ENCODE measurements at places on chromosomes 3 and 15.

GRCh38 chr15:86493884-86494283, 414.2 kb downstream of the AGBL1 start:
- DNase-seq, result no peak

- DNase-seq, result no peak
Observed at GRCh38 chr15:50675535-50676144, 11.0 kb downstream of the TRPM7 start.

- DNase-seq, result no peak
Observed at GRCh38 chr3:59704292-59704691, 654.5 kb upstream of the CFAP20DC start.

- DNase-seq, result no peak
Observed at GRCh38 chr3:143677430-143677829, 170.8 kb downstream of the SLC9A9 start.

GRCh38 chr3:127237835-127238234, 44.9 kb downstream of the PRR23E start:
- DNase-seq, result no peak

- no peak for DNase-seq
Observed at GRCh38 chr15:80567721-80568157, 127.4 kb upstream of the ABHD17C start.

- no peak for DNase-seq
Observed at GRCh38 chr15:57551715-57552677, 39.7 kb upstream of the MYZAP start.

GRCh38 chr3:124261306-124261705, 269.4 kb upstream of the ROPN1 start:
- DNase-seq, result no peak

DNA sequence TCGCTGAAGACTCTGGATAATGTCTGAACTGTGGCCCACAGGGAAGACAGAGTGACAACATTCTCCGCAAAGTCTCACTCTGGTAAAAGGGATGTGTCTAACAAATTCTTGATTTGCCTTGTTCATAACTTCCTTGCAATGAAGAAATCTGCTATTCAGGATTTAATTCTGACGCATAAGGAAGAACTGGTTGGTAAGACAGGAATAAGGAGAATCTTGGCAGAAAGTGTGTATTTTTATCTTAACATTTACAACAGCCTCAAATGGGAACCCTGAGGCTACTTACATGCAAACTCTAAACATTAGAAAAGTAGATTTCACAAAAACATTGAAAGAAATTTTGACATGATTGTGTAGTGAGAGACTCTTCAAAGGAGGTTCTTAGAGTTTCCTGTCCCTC, 10.8 kb upstream of the PLD1 start:
- DNase-seq, result no peak

- peak; percentile 57 for DNase-seq
Observed at GRCh38 chr15:57100136-57100539, 181.7 kb downstream of the TCF12 start.

DNA sequence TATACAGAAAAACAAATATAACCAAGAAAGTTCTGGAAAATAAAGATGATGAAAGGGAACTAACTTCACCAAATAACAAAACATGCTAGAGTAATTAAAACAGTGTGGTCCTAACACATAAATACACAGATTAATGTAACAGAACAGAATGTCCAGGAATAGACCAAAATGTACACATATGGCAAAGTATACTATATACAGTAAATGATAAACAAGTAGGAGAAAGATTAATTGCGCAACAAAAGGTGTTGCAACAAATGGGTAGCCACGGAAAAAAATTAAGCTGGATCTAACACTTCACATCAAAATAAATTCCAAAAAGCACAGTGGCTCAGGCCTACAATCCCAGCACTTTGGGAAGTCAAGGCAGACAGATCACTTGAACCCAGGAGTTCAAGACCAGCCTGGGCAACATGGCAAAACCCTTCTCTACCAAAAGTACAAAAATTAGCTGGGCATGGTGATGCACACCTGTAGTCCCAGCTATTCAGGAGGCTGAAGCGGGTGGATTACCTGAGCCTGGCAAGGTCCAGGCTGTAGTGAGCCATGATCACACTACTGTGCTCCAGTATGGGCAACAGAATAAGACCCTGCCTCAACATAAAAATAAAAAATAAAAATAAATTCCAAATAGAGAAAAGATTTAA, 19.8 kb downstream of the SCAP start:
- no peak for DNase-seq

GRCh38 chr3:15010664-15011063, 54.5 kb downstream of the MRPS25 start:
- no peak for DNase-seq

GRCh38 chr3:107794664-107795443, 272.1 kb downstream of the BBX start:
- no peak for DNase-seq

- no peak for DNase-seq
Observed at GRCh38 chr3:59280113-59280512, 230.3 kb upstream of the CFAP20DC start.

DNA sequence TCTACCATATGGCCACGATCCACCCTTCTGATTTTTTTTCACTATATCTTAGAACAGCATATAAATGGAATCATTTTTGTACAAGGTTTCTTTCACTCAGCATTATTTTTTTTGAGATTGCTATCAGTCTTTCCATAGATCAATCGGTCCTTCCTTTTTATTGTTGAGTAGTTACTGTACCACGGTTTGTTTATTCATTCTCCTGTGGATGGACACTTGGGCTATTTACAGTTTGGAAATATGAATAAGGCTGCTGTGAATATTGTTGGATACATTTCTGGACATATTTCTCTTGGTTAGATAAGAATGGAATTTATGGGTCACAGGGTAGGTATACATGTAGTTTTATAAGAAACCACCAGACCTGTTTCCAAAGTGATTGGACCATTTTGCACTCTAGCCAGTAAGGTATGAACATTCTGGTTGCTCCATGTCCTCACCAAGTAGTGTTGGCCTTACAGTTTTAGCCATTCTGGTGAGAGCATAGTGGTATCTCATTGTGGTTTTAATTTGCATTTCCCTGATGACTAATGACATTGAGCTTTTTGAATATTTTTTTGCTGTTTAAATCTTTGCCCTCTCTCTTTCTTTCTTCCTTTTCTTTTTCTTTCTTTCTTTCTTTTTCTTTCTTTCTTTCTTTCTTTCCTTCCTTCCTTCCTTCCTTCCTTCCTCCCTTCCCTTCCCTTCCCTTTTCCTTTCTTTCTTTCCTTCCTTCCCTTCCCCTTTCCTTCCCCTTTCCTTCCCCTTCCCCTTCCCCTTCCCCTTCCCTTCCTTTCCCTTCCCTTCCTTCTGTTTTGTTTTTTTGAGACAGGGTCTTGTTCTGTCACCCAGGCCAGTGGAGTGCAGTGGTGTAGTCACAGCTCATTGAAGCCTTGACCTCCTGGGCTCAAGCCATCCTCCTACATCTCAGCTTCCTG, 49.2 kb downstream of the LRRK1 start:
- DNase-seq, result no peak

GRCh38 chr3:29354894-29355293, 74.0 kb downstream of the RBMS3 start:
- DNase-seq, result no peak

GRCh38 chr3:17151598-17152373, 267.0 kb downstream of the PLCL2 start:
- DNase-seq, result peak; percentile 52

DNA sequence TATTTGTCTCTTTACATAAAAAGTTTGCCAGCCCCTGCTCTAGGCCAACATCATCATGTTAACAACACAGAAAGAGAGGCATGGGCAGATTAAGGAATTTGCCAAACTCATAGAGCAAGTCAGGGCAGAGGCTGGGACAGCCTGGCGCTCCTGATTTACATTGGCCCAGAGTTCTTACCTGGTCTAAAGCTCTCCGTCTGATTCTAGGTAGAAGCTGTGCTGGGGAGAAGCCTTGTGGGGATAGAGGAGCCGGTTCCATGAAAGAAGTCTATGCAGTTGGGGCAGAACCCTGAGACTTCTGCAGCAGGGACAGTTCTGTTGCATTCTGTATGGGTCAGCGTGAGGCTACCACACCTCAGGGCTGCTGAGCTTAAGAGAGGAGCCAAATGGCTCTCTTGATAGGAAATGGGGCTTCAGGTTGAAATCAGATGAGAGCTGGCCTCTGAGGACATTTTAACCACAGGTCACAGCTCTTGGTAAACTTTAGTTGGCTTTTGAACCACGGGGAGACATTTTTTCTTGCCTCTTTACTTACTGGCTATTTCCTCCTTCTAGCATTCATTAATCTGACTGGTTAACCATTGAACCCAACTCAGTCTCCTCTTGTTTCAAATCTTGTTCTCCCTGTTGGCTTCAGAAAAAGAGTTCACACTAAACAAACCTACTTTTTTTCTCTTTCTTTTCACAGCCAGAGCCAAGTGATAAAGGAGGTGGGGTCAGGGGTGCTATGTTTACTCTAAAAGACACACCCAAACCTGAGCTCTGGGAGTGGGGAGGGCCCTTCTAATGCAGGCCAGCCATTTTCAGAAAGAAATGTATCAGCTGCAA, 250.7 kb downstream of the OPA1 start:
- no peak for DNase-seq

- no peak for DNase-seq
Observed at GRCh38 chr15:51350723-51351122, 9.3 kb downstream of the GLDN start.

- DNase-seq, result no peak
Observed at GRCh38 chr3:187281191-187281714, 10.3 kb downstream of the MASP1 start.

DNA sequence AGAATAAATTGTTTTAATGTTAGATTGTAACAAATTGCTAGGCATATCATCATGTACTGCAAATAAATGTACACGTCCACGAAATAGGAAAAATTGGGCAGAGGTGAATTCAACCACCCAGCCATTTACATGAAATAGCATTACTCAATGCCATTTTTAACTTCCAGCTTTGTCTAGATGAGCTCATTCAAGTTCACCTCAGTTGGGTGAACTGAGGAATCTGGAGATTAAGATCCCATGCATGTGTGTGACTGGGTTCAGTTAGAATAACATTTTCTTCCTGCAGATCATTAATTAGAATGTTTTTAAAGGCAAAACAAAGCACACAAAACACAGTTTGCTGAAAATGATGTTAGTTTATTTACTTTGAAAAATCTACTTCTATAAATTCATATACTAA, 767.8 kb upstream of the GOLIM4 start:
- no peak for DNase-seq

DNA sequence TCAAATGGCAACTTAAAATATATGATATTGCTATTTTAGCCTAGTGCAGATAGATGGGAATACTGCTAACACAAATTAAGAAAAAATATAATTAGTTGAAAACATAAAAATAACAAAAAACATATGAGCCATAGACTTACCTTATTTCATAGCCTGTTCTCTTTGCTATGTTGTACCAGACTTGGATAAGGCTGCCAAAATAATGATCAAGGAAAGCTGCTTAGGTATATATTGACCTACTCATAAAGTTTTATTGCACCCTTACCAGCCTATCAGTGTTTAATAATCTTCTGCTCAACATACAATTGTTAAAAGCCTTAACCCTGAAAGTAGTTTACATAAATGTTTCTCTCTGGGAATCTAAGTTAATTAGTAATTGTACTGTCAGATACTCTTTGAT, at the start of gene SI:
SI (minus strand) TSS at position 204 of the 400 bp plus-strand sequence. CDS start 2,484 bp downstream, outside the sequence.
- no peak for DNase-seq

GRCh38 chr15:100958326-100959065, 39.3 kb downstream of the LRRK1 start:
- no peak for DNase-seq

GRCh38 chr3:24202071-24202470, 257.0 kb downstream of the NR1D2 start:
- no peak for DNase-seq

GRCh38 chr3:40451551-40451950, 5.6 kb upstream of the RPL14 start:
- no peak for DNase-seq

DNA sequence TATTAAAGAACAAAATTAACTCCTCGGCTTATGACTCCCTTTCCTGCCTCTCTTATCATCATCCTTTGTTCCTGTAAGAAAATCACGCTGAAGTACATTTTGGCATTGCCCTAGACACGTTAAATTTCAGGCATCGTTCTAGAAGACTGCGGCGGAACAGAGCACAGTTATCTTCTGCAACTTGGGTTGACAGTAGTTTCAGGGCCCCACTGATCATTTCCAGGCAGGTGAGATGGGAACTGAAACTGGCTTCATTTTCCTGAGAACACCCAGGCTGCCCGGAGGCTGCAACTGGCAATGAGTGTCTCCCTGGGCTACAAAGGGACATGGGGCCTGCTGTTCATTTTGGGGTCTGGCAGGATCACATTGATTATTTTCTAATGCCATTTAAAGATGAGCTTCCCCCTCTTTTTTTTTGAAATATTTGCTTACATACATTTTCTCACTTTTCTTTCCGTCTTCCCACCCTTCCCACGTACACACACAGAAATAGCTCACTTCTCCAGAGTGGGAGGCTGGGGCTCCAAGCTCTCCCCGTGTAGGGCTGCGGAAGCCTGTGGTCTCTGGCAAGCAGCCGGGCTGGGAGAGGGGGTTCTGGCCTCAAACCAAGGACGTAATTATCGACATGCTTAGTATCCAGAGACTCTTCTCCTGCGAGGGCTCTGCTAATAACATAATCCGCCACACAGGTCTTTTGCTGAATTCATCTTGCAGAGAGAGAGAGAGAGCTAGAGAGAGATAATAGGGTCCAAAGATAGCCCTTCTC, 267.4 kb downstream of the ABHD5 start:
- DNase-seq, result peak; percentile 40

- DNase-seq, result no peak
Observed at GRCh38 chr3:24225385-24225950, 269.2 kb downstream of the THRB start.

DNA sequence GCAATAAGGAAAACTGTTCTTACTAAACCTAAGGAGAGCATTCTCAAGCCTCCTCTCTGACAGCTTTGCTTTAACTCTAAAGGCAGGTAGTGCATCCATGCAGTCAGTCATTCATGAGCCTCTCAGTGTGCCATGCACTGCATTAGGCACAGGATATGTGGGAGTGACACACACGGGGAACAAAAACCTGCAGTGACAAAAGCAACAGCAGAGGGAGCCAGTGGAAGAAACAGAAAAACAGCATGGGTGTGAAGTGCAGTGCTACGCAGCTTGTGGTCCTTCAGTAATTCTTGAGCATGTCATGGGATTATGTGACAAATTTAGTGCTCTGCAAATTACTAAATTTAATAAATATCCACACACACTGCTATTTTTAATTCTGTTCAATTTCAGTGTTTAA, 230.7 kb downstream of the BBX start:
- peak; percentile 4 for DNase-seq

- no peak for DNase-seq
Observed at GRCh38 chr3:43523454-43524053, 98.3 kb downstream of the ANO10 start.

GRCh38 chr3:61450866-61451265, 110.5 kb upstream of the PTPRG start:
- DNase-seq, result no peak

- DNase-seq, result no peak
Observed at GRCh38 chr3:181930105-181930504, 218.4 kb downstream of the SOX2 start.

GRCh38 chr3:127762077-127762786, 60.1 kb downstream of the MGLL start:
- peak; percentile 66 for DNase-seq

GRCh38 chr15:37880009-37880834, 54.2 kb upstream of the TMCO5A start:
- peak; percentile 2 for DNase-seq

- no peak for DNase-seq
Observed at GRCh38 chr3:195075199-195075940, 195.6 kb downstream of the XXYLT1 start.

All from GM12864 (cell line).